Omental fat pad (tissue), 4 donors: ENCODE measurements at places on chromosomes 13 and 19.
A peak's percentile ranks its signal among the peaks of the same experiment; 100 is the strongest.

- DNase-seq: no peak
These were observed 954.1 kb downstream of the UQCRFS1 start for GRCh38 chr19:28258829-28259228.

DNA sequence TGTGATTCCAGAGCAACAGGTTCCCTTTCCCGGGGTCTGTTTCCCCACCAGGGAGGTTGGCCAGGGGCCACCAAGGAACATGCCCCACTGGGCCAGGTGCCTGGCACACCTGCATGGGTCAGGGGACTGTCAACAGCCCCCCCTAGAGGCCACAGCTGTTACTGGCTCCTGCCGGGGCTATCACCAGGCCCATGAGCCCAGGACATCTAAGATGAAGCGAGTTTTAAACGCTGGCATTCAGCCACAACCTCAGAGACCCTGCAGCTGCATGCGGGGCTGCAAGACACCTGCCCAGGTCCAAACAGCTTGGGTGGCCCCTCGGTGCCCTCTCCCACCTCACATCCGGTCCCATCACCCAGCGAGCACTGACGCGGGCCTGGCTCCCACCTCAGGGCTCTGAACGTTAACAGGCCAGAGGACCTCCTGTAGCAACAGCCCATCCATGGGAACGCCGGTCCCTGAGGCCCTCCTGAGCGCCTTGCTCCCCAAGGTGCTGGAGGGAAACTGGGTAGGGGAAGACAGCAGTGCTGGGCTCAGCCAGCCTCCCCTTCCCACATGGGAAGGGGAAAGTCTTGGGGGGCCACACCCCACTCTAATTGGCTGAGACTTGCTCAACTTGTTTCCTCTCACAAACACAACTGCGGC, 12.0 kb downstream of the KHSRP start:
- no peak for DNase-seq

- DNase-seq: no peak
These were observed at the start of gene PDE4A for GRCh38 chr19:10420444-10421239. Gene PDE4A, plus strand, starts transcription at chr19:10420538. Its CDS starts 227 bp downstream, at chr19:10420765.

GRCh38 chr19:6047256-6047655, 63.0 kb downstream of the RFX2 start:
- no peak for DNase-seq

DNA sequence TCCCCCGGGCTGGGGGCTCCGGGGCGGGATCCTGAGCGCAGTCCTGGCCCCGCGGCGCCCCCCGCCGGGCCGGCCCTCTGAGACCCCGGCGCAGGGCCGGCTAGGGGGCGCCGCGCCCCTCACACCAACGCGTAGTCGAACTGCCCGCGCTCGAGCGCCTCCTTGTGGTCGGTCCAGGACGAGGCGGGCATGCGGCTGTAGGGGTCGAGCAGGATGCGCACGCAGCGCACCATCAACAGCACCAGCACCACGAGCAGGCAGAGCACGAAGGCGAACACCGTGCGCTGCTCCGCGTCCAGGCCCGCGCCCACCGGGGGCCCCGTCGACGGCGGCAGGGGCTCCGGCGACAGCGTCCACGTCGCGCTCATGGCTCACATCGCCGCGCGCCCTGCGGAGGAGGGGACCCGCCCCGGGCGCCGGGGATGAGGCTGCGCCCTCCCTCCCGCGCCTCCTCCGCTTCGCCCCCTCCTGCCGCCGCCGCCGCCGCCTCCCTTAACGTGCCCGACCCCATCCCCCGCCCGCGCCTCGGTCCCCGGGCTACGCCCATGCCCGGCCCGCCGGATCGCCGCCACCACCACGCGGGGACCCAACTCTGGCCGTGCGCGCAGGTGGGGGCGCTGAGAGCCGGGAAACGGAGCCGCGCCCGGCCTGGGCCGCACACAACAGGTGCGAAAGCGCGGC, 624 bp downstream of the CTXN1 start:
- peak; percentile 82 for DNase-seq

- no peak for DNase-seq
These were observed 1616.2 kb downstream of the SLITRK5 start for GRCh38 chr13:89287381-89287780.

DNA sequence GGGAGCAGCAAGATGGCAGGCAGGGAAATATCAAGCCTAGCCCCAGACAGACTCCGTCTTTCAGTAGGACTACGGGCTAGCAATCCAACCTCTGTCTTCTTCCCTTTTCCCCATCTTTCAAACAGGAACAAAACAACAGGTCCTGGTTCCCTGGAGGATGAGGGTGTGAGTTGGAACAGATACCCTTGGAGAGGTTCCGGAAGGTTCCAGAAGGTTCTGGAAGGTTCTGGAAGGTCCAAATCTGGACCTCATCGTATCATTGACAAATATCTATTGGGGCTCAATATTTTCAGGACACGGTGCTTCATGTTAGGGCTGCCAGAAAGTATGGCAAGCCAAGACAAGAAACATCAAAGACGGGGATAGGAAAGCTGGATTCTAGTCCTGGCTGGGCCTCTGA, 28.5 kb upstream of the FEM1A start:
- no peak for DNase-seq
